Calu3 (cell line): ENCODE measurements at places on chromosomes 5 and 9.

GRCh38 chr9:130448035-130448624, 3.4 kb downstream of the ASS1 start:
- no peak for DNase-seq

GRCh38 chr9:121944711-121945191, 148.4 kb downstream of the TTLL11 start:
- peak; percentile 5 for DNase-seq

GRCh38 chr5:90476391-90476790, 1.7 kb downstream of the POLR3G start:
- DNase-seq: no peak

GRCh38 chr5:76303921-76304320, 99.2 kb upstream of the IQGAP2 start:
- no peak for DNase-seq

- DNase-seq: no peak
Observed at GRCh38 chr5:147617191-147617606, 107.3 kb upstream of the DPYSL3 start.

- DNase-seq: no peak
Observed at GRCh38 chr9:23543419-23543818, 282.6 kb downstream of the ELAVL2 start.

- DNase-seq: peak; percentile 43
Observed at GRCh38 chr9:104868687-104869404, 59.1 kb downstream of the ABCA1 start.

- no peak for DNase-seq
Observed at GRCh38 chr5:164809821-164810220, 1304.4 kb downstream of the MAT2B start.

DNA sequence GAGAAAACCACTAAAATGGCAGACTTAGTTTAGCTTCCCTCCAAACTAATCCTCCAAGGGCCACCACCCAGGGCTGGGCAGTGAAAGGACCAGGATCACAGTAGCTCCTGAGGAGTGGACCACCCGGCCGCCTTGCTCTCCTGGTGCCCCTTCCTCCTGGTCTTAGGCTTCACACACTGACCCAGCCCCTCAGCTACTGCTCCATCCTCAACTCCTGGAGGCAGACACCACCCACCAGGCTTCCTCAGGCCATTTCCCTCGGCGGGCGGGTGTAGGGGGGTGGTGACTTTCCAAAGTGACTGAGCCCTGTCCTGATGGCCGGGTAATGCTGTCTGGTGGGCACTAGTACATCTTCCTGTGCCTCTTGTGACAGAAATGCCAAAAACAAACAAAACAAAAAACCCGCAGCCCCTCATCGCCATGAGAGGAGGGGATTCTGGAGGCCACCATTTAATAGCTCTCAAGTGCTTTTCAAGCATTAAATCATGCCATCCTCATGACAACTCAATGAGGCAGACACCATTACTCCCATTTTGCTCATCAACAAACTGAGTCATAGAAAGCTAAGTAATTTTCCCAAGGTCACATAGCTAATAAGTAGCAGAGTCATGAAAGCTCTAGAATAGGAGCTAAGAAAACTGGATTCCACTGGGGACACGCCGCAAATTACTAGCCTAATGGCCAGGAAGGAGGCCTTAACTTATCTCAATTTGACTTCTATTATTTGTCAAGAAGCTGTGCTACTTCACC, 91.3 kb upstream of the LRRTM2 start:
- no peak for DNase-seq
